ENCODE measurements at places on chromosomes 12 and 14. TPM values are rescaled to one million over a fixed set of nuclear protein-coding genes. Genes with fewer than 3 reads are reported as not detected.

The RHOJ gene
- total RNA-seq = 1.9 TPM

DNA sequence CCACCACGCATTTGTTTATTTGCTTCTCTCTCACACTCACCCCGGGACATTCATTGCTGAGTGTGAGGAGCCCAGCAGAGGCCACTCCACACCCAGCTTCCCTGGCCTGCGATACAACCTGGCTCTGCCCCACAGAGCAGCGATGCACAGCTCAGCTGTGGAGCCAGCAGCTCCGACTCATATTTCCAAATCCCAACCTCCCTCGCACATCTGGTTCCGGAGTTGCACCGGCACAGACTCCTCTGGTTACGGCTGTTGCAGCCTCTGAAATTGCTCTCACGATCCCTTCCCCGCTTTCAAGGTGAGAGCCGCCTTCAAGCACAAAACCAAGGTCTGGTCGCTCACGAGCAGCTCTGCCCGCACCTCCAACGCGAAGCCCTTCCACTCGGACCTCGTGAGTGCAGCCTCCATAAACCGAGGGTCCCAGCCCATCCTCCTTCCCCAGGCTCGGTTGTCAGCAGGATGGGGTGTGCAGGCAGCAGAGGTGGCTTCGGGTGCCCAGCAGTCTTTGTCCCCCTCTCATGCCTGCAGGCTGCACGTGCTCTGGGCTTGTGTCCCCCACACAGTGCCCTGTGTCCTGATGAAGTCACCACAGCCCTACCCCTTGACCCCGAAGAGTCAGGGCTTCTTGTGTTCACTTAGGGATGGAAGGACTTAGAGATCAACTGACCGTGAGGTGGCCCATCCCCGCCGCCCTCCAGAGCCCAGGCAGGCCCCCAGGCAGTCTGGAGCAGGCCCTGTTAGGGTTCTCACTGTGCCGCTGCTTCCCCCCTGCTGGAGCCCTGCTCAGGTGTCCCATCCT, 184.3 kb downstream of the ADGRD1 start:
- H3K4me1 ChIP-seq = no peaks in the 10 kb centered on the region
- DNase-seq = no peak
- no peak overlapping the region for H3K4me3 ChIP-seq

DNA sequence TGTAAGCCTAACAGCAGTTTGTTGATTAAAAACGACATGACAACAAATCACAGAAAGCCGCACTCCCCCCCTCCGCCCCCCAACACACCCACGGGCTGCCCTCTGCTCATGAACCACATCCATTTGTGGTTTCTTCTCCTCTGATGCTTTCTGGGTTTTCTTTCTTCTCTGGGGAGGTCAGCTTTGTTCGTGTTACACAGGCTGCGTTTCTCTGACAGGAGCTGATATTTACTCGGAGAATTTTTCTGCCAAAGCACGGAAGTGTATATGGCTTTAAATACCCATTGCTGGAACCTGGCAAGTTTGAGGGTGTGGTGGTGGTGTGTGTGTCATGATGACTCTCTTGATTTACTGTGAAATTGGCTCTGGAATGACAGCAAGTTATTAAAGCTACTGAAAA, 883.7 kb upstream of the TMEM132C start:
- no peak overlapping the region for H3K4me3 ChIP-seq
- DNase-seq = no peak
- H3K27me3 ChIP-seq = no peaks in the 10 kb centered on the region
- no peaks in the 10 kb centered on the region for H3K36me3 ChIP-seq
- H3K27ac ChIP-seq = no peak overlapping the region

DNA sequence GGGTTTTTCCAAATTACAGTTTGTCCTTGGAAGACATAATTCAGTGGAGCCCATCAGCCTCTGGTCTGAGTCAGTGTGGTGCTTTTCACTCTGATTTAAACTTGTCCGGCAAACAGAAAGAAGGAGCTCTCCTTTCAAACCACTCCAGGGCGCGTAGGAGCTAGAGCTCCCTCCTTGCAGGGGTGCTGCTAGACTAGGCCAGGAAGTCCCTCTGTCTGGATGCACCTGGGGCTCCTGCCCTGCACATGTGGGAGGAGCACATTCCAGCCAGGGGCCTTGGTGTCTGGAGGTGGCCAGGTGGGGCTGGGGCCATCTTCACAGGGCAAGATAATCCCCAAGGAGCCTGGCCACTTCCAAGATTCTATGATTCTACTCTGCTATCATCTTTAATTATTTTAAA, 3.1 kb downstream of the SERPINA3 start:
- H3K27ac ChIP-seq = no peak overlapping the region
- DNase-seq = no peak
- H3K27me3 ChIP-seq = no peaks in the 10 kb centered on the region
- peak overlapping the region; percentile 57 for H3K4me3 ChIP-seq

GRCh38 chr12:8637666-8638065, 25.0 kb downstream of the MFAP5 start:
- no peaks in the 10 kb centered on the region for H3K36me3 ChIP-seq
- no peaks in the 10 kb centered on the region for H3K4me1 ChIP-seq
- no peak for DNase-seq
- H3K27me3 ChIP-seq = no peaks in the 10 kb centered on the region

DNA sequence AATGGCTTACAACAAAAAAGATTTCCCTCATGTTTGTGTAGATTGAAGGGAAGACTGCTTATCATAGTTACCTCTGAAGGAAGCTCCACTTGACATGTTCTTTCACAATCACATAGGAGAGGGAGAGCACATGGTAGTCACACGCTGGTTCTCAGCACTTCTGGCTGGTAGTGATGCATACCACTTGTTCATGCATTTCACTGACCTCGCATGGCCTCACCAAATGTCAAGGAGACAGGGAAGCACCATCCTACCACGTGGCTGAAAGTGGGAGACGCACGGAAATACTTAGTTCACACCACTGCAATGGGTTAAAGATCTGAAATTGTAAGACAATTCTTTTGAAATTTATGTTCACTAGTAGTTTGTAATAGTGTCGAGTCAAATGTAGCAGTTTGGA, 74.0 kb downstream of the PDE3A start:
- H3K4me3 ChIP-seq = no peak overlapping the region
- no peak overlapping the region for H3K27ac ChIP-seq
- H3K36me3 ChIP-seq = no peaks in the 10 kb centered on the region
- no peaks in the 10 kb centered on the region for H3K4me1 ChIP-seq
- DNase-seq = no peak

DNA sequence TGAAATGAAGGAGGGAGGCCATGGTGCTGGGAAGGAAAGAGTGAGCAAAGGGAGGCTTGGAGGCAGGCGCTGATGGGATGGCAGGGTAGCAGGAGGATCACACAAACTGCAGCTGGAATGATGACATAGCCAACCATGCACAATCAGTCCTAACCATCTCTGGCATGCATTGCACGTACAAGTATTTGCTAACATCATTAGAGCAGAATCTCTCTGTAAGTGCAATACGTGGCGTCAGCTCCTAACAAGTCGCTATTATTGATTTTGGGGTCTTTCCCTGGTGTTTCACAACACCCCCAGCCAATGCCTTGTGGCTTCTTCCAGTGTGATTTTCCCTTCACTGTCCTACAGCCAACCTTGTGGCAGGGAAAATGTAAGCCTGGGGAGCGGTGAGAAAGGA, 18.5 kb downstream of the BDKRB1 start:
- no peaks in the 10 kb centered on the region for H3K4me1 ChIP-seq
- no peak overlapping the region for H3K4me3 ChIP-seq
- no peaks in the 10 kb centered on the region for H3K27me3 ChIP-seq
- no peaks in the 10 kb centered on the region for H3K36me3 ChIP-seq
- DNase-seq = no peak
- peak overlapping the region; percentile 33 for H3K27ac ChIP-seq

DNA sequence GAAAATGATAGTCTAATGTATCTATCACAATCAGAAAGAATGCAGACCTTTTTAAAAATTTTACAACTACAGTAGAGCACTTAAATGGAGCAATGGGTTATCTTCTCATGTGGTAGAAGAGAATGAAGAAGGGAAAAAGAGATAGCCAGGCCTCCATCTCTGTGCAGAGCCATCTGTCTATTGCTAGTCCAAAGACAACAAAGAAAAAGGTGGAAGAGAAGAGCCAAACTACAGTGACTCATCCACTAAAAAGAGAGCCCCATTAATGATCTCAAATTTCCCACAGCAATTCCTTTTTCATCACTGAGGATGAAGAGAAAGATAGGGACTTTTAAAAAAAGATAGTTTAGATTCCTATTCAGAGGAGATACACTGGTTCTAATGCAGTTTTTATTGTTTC, 232.9 kb downstream of the ATXN7L3B start:
- no peaks in the 10 kb centered on the region for H3K36me3 ChIP-seq
- H3K4me3 ChIP-seq = no peak overlapping the region
- H3K27ac ChIP-seq = no peak overlapping the region
- DNase-seq = no peak
- no peaks in the 10 kb centered on the region for H3K4me1 ChIP-seq

- H3K27me3 ChIP-seq = no peaks in the 10 kb centered on the region
- H3K4me3 ChIP-seq = no peak overlapping the region
- H3K36me3 ChIP-seq = no peaks in the 10 kb centered on the region
- H3K4me1 ChIP-seq = no peaks in the 10 kb centered on the region
- H3K27ac ChIP-seq = no peak overlapping the region
These were observed 417.5 kb downstream of the LRIG3 start for GRCh38 chr12:58502841-58503240.

DNA sequence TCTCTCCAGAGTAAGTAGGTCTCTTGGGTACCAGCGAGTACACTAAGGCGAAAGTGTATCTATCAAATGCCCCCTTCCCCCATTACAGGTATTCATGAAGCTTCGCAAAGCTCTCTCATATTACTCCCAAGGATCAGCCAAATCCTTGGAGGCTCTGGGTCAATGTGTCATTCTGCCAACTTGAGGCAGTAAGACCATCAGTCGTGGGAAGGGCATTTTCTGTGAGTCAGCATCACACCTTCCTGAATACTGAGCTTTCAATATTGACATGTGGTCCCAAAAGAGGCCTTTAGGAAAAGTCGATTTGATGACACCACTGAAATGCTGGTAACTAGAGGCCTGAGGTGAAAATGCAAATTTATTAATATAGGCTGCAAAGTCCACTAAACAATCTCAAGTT, 323.9 kb downstream of the LRIG3 start:
- no peaks in the 10 kb centered on the region for H3K27me3 ChIP-seq
- H3K4me3 ChIP-seq = no peak overlapping the region
- no peak overlapping the region for H3K27ac ChIP-seq

- peak overlapping the region; percentile 44 for H3K4me3 ChIP-seq
- H3K27me3 ChIP-seq = no peaks in the 10 kb centered on the region
- H3K36me3 ChIP-seq = no peaks in the 10 kb centered on the region
- DNase-seq = no peak
These were observed 486 bp upstream of the AKT1 start for GRCh38 chr14:104795781-104796686.

- H3K4me3 ChIP-seq = peak overlapping the region; percentile 100
- H3K4me1 ChIP-seq = no peaks in the 10 kb centered on the region
- no peaks in the 10 kb centered on the region for H3K36me3 ChIP-seq
- no peak overlapping the region for H3K27ac ChIP-seq
- H3K27me3 ChIP-seq = no peaks in the 10 kb centered on the region
These were observed 2.6 kb downstream of the YLPM1 start for GRCh38 chr14:74765721-74766120.

GRCh38 chr14:42513837-42514236, 907.2 kb downstream of the LRFN5 start:
- H3K36me3 ChIP-seq = no peaks in the 10 kb centered on the region
- no peak for DNase-seq
- H3K4me3 ChIP-seq = no peak overlapping the region
- H3K27me3 ChIP-seq = no peaks in the 10 kb centered on the region

All from pancreas (tissue), 10 donors.